Airway epithelial cell (primary cell): ENCODE measurements at places on chromosomes 5 and 9. TPM values are rescaled to one million over a fixed set of nuclear protein-coding genes. Genes with fewer than 3 reads are reported as not detected.

Gene BARHL1
- total RNA-seq: not detected in 2 replicates

Gene IL17B
- 0.63 TPM in 1 of 2 replicates, not detected in the other for total RNA-seq

Gene ESM1
- 0.14 and 0.56 TPM in 2 replicates for total RNA-seq

Gene SPAG8
- total RNA-seq: not detected in 2 replicates

Gene SH2D3C
- total RNA-seq: 0.21 TPM in 1 of 2 replicates, not detected in the other

Gene CACNA1B
- under 0.01 TPM in 2 replicates for total RNA-seq

Gene SPINK4
- total RNA-seq: not detected in 2 replicates

Gene TMC1
- 0.14 TPM in 1 of 2 replicates, not detected in the other for total RNA-seq

Gene SECISBP2
- 10.5 and 15.4 TPM in 2 replicates for total RNA-seq

Gene F2RL2
- total RNA-seq: 0.05 TPM in 1 of 2 replicates, not detected in the other

Gene TSSK1B
- total RNA-seq: 0.14 and 0.37 TPM in 2 replicates

Gene PTGER4
- 10.8 and 16.2 TPM in 2 replicates for total RNA-seq

Gene WWC1
- total RNA-seq: 11.5 and 21.6 TPM in 2 replicates

Gene SLC22A5
- 4.6 and 6.2 TPM in 2 replicates for total RNA-seq

Gene EQTN
- 0.78 TPM in 1 of 2 replicates, not detected in the other for total RNA-seq

Gene IL7R
- total RNA-seq: 1.4 and 1.6 TPM in 2 replicates

Gene GABRB2
- not detected in 2 replicates for total RNA-seq

Gene FOXD4L6
- total RNA-seq: 0.05 and 0.07 TPM in 2 replicates

Gene CMBL
- 0.98 and 3.1 TPM in 2 replicates for total RNA-seq

Gene GFI1B
- total RNA-seq: not detected in 2 replicates

Gene FAM151B
- 0.35 and 2.5 TPM in 2 replicates for total RNA-seq

Gene RANBP3L
- total RNA-seq: not detected in 2 replicates

Gene CARTPT
- total RNA-seq: not detected in 2 replicates

Gene SLC1A1
- total RNA-seq: 1.4 and 1.7 TPM in 2 replicates

Gene CCDC171
- total RNA-seq: 0.49 and 1.2 TPM in 2 replicates

Gene PROB1
- total RNA-seq: 0.79 and 1.6 TPM in 2 replicates

Gene N4BP3
- 3.0 and 3.6 TPM in 2 replicates for total RNA-seq

Gene PPP2R2B
- total RNA-seq: 0.21 TPM in 1 of 2 replicates, not detected in the other

Gene KCNN2
- not detected in 2 replicates for total RNA-seq

Gene PKD2L2
- not detected in 2 replicates for total RNA-seq

Gene SCGB3A2
- total RNA-seq: not detected in 2 replicates

Gene SPINK7
- total RNA-seq: 4.2 and 14.1 TPM in 2 replicates

Gene CATSPER3
- 0.07 TPM in 1 of 2 replicates, not detected in the other for total RNA-seq

Gene ARID3C
- total RNA-seq: not detected in 2 replicates

Gene RNF183
- 0.21 TPM in 1 of 2 replicates, not detected in the other for total RNA-seq

Gene C6
- not detected in 2 replicates for total RNA-seq

Gene PRDM9
- total RNA-seq: not detected in 2 replicates

Gene TMEFF1
- total RNA-seq: 0.74 and 0.99 TPM in 2 replicates

Gene IL9
- not detected in 2 replicates for total RNA-seq

Gene CRB2
- not detected in 2 replicates for total RNA-seq

Gene FXN
- 10.5 and 13.9 TPM in 2 replicates for total RNA-seq

Gene ZNF354B
- 3.2 and 8.5 TPM in 2 replicates for total RNA-seq

Gene PCDHGA3
- 0.14 and 0.21 TPM in 2 replicates for total RNA-seq

Gene TTC23L
- 0.05 TPM in 1 of 2 replicates, not detected in the other for total RNA-seq

Gene FGFR4
- total RNA-seq: 1.3 and 2.1 TPM in 2 replicates

Gene HSDL2
- 24.0 and 35.4 TPM in 2 replicates for total RNA-seq

Gene SSNA1
- total RNA-seq: 119 and 122 TPM in 2 replicates

Gene PCDHA1
- total RNA-seq: 0.14 TPM in 2 replicates

Gene SPINK6
- total RNA-seq: 5.9 and 10.8 TPM in 2 replicates

Gene IRX2
- 46.8 and 56.3 TPM in 2 replicates for total RNA-seq

Gene SLC4A9
- total RNA-seq: not detected in 2 replicates

Gene PRSS3
- 73.0 and 77.0 TPM in 2 replicates for total RNA-seq
